ENCODE measurements at places on chromosomes 2 and 18.

DNA sequence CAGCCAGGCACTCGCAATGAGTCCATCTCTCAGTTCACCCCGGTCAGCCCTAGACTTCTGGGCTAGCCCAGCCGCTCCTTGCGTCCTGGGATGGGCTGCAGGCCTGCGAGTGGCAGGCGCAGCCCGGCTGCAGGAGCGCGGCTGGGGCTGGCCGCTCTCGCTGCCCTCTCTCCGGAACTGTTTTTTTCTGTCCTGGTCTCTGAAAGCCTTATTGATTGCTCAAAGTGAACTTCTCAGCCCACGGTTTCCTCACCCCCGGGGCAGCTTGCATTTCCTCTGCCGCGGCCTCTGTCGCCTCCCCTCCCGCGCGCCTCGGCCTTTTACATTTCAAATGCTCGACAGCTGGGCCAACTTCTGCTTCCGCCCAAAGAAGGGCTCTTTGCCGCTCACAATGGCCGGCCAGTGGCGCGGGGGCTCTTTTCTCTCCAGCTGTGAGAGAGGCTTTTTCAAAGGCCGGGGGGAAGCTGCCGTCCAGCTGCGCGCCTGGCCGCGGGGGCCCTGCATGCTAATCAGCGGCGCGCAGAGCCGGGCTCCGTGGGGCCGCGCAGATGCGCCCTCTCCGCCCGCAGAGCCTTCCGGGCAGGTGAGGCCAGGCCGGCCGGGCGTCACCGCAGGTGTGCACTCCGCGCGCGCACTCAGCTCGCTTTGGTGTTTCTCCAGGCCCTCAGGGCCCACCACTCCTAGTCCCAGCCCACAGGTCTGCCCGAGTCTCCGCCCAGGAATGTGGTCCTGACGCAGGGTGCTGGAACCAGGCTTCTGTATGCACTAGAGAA is 513.8 kb downstream of the RNF144A start:
- peak; percentile 53 for DNase-seq

- no peak for DNase-seq
These were observed 439 bp upstream of the PLEKHH2 start for GRCh38 chr2:43636621-43637020.

DNA sequence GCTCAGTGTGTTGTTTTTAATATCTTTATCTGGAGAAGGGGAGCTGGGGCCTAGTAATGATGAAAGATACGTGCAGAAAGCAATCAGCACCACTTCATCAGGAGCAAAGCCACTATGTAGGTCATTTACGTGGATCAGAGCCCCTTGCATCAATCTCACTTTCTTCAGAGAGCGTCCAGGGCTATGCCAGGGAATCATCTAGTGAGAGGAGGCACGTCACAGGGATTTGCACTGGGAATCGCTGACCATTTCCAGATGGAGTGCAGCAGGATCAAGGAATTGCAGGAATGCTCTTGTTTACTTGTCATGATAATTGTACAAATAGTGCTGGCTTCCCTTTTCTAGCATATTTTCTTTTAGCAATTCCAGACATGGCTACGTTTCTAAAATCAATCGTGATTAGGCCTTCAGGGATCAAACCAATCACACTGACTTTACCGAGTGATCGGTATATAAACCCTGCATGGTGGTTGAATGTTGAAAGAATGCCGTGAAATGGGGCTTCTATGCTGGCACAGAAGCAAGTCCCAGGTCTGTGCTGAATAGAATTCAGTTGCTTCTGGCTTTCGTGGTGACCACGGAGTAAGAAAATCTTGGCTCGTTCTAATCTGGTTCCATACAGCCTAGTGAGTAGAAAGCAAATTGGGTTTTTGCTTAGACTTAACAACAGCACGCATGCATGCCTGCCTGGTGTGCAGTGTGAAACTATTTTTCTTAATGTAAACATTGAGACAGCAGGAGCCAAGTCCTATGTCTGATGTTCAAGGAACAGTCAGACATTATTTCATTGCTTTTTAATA is 122.8 kb downstream of the TMEM200C start:
- no peak for DNase-seq

- DNase-seq, result no peak
These were observed 38.4 kb downstream of the C1QL2 start for GRCh38 chr2:119119999-119120756.

GRCh38 chr2:178208817-178209216 is 14.5 kb downstream of the OSBPL6 start:
- DNase-seq, result no peak

DNA sequence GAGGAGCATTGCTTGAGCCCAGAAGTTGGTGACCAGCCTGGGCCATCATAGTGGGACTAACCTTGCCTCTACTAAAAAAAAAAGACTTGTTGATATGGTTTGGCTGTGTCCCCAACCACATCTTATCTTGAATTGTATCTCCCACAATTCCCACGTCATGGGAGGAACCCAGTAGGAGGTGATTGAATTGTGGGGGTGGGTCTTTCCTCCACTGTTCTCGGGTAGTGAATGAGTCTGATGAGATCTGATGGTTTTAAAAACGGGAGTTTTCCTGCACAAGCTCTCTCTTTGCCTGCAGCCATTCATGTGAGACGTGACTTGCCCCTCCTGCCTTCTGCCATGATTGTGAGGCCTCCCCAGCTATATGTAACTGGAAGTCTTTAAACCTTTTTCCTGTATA is 47.0 kb downstream of the PROC start:
- DNase-seq, result peak; percentile 16

DNA sequence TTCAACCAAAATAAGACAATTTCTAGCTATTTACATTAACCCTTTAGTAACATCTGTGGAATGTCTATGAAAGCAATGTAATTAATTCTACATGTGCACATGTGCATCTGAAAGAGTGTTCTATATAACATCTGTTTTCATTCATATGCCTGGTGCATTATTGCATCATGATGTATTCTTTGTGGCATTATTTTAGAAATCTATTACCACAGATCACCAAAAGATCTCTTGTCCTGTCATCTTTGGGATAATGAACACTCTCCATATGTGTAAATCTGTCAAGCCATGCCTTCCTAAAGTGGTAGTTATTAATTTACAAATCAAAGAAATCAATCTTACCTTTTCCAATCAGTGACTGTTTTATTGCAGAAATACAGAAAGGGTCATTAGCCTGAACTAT is 86.9 kb downstream of the TRIB2 start:
- DNase-seq, result no peak

DNA sequence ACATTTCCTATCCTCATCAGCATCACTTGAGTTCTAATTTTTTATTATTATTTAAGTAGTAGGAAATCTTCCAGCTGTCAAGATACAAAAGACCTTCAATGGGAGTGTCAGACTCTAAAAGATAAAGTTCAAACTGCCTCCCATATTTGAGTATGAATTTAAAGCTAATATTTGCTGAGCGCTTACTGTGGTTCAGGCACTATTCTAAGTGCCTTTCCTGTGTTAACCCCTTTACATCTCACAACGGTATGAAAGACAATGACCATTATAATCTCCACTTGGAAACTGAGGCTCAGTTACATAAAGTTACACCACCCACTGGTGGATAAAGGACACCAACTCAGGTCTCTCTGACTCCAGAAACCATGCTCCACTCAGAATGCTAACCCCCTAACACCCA is 39.9 kb downstream of the RAB6C start:
- DNase-seq, result no peak

GRCh38 chr18:51169731-51170130 is 27.8 kb downstream of the MEX3C start:
- DNase-seq, result no peak

- DNase-seq, result no peak
These were observed 564 bp downstream of the MPV17 start for GRCh38 chr2:27322301-27322765.

DNA sequence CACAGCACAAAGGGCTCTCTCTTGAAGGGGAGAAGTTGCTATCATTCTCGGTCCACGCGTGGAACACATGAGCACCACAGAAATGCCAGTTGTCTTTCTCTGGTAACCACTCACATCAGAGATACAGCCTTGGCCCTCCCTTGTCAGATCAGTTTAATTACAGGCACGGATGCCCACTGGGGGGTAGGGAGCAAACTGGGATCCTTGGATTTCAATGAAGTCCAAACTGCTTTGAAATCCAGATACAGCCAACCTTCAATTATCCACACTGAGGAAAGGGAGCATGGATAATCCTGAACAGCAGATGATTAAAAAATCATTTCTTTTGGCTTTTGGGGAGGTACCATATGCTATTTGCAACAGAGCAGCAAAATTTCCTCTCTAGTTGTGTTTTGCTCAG is 63.7 kb upstream of the DAPL1 start:
- no peak for DNase-seq

GRCh38 chr2:215903203-215903602 is 110.1 kb downstream of the MREG start:
- DNase-seq, result no peak

DNA sequence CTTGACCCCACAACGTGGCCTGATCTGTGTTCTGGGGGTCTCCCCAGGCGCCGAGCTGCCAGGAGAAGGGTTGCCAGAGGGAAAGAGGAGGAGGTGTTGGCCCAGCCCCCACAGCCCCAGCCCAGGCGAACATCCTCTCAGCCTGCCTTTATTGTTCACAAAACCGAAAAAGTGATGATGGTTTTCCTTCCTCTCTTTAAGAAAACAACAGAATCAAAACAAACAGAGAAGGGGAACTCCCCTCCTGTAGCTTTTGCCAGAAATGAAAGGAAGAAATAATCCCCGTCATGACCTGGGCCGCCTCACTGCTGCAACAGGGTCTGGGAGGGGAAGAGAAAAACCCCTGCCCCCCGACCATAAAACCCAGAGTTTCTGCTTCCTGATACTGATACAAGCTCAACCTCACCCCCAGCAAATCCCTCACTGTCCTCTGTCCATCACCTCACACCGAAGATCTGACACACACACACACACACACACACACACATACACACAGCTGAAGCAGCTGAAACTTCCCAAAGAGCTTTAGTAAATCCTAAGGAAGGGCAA is 52.0 kb downstream of the ZFP36L2 start:
- DNase-seq, result peak; percentile 65

DNA sequence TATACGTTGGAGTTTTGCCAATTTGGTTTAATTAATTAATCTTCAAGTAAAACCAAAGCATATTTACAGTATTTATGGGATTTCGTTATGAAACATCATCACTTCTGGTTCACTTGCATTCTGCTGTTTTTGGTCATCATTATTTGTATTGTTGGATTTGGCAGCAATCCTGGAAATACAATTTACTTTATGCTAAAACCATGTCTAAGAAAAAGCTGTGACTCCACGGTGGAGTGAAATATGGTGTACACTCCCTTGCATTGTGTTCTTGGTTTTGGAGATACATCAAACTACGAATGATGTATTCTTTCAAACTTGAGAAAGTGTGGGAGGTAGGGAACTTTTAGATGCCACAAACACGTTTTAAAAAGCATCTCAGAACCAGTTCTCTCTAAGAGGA is 106.4 kb downstream of the CTAGE1 start:
- DNase-seq, result no peak

GRCh38 chr2:159609811-159610549 is 6.4 kb downstream of the BAZ2B start:
- DNase-seq, result no peak

- DNase-seq, result no peak
These were observed 261.1 kb upstream of the RASGRP3 start for GRCh38 chr2:33215299-33215698.

DNA sequence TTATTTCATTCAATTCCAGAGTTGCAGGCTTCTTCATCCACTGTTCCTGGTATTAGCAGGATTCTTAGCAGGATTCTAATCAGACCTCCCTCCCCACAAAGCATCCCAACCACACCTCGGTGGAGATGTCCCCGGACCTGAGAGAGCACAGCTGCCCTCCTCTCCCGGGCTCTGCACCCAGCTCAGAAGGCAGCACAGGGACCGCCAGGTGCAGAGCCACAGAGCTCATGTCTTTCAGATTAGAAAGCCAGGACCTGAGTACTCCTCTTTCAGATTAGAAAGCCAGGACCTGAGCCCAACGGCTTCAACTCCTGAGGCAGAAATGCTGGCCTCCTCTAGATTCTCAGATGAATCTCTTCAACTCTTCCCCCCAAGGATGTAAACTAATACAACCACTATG is 152.3 kb downstream of the MYO5B start:
- no peak for DNase-seq

DNA sequence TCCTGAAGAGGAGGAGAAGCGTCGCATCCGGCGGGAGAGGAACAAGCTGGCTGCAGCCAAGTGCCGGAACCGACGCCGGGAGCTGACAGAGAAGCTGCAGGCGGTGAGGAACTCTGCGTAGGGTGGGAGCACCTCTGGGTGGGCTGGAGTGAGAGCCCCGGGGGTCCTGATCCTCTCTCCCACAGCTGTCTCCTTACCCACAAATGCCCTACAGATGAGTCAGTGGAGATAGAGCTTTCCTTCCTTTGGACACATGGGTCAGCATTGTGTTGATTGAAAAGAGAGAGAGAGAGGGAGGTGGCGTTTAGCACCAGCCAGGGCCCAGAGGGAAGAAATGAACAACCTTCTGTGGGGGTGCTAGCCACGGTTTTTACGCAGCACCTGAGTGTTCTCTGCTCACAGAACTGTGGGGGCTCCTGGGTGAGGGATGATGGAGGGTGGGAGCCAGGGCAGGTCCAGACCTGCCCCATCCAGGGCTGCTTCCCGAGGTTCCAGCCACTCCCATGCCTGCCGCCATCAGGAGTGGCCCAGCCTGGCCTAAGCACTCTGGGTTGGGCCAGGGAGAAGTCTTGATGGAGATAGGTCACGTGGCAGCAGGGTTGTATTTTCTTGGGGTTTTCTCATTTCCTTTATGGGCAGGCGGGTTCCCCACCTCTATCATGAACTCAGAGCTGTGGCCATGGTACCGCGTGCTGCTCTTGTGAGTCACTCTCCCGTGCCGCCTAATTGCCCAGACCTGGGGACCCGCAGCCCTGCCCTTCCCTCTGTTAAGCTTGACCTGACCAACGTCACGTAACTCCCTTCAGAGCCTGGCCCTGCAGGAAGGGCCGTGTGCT is 16.3 kb downstream of the FOSL2 start:
- peak; percentile 69 for DNase-seq

DNA sequence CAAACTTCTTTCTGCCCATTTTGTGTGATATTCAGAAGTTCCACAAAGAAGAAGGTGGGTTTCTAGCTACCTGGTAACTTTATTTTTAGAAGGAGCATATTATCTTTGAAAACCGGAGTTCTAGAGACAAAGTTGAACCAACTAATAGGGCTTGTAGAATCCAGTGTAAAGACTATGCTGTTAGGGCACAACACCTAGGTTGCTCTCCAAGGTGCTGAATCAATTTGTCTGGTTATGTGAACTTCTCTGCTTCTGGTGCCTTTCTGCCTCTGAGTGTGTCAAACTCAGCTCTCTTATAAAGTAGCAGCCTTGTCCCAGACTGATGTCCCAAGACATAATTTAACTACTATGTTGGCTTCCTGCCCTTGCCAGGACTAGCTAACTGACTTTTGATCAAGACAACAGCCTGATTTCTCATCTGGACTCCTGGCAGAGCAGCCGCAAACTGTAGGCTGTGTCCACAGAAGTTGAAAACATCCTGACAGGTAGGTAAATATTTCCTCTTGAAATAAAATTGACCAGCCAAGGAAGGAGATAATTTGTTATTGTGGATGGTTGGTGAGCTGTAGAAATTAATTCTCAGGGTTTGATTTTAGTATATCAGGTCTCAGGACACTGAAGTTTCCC is 119.4 kb downstream of the CYRIA start:
- no peak for DNase-seq

- no peak for DNase-seq
These were observed 489.9 kb downstream of the DCC start for GRCh38 chr18:52829876-52830405.
